Stimulated activated CD4-positive, alpha-beta T cell treated with anti-CD3 and anti-CD28 coated beads, Interleukin-1b, Interleukin-23, amount 100 ng/mL, for 1 hour (primary cell): ENCODE measurements at places on chromosomes 3 and 15.

GRCh38 chr3:53820084-53820483 is 26.1 kb downstream of the CHDH start:
- DNase-seq = no peak

DNA sequence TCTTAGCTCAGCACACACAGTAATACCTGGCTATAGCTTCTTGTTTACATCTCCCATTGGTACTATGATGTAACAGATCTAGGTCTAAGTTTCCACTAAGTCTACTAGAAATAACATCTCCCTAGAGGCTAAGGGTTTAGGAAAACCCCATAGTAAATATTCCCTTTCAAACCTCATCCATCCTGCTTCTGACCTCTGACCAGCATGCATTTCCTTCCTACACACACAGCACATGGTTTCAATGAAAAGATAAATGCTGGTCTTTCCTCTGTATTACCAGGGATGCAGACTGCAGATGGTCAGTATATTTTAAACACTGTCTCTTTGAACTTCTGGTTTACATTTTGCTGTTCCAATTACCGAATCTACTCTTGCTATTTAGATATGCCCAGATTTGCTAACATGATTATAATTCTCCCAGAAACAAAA is 96.6 kb downstream of the EFL1 start:
- no peak for DNase-seq

DNA sequence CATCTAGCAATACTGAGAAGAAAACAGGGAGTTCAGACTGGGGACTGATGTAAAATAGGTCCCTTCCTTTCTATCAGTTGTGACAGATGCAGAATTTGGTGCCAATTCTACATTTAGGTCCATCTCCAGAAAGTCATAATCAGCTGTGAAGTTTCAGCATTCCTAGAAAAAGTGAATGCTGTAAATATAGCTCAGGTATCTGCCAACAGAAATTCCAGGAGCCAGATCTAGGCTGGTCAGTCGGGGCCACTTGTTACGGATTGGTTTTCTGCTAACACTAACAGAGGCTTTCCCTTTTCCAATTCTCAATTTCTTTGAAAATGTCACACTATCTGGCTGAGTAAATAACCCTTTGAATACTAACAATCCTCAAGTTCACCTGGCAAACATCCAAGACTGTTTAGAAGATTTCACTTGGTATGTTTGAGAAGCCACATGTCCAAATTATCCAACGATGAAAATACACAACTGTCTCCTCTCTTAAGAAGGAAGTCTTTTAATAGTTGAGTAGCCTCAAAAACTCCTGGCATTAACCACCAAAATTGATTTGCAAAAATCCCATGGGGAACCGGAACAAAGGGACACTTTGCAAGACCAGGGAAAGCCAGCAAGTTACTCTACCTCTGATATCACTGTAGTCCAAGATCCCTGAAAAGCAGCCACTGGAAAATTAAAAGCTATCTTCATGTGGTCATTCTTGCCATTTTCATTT is 222.3 kb downstream of the ZMAT3 start:
- no peak for DNase-seq

DNA sequence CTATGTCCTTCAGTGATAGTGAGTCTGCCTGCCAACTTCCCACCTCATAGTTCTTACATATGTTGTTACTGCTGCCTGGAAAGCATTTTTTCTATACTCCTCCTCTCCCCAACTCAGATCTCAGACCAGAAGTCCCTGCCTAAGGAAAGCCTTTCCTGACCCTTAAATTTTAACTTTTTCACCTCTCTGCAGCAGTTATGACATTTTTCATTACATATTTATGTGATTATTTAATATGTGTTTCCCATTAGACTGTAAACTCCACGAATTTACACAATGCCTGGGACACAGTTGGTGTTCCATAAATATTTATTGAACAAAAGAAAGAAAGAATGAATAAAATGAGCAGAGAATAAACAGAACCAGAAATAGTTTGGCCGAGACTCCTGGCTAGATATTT is 125.5 kb downstream of the MITF start:
- no peak for DNase-seq

GRCh38 chr3:37112987-37113386 is 61.4 kb downstream of the LRRFIP2 start:
- no peak for DNase-seq

- no peak for DNase-seq
Measured at GRCh38 chr15:74400915-74401757, 32.6 kb downstream of the SEMA7A start.

GRCh38 chr15:70503073-70503745 is 260.1 kb downstream of the UACA start:
- no peak for DNase-seq

- DNase-seq = no peak
Measured at GRCh38 chr3:195171093-195171873, 99.7 kb downstream of the XXYLT1 start.
